ENCODE measurements at places on chromosomes 3 and 15. TPM values are rescaled to one million over a fixed set of nuclear protein-coding genes. Genes with fewer than 3 reads are reported as not detected.

GRCh38 chr3:165196577-165197480 is 645 bp upstream of the SLITRK3 start:
- no peak for DNase-seq

DNA sequence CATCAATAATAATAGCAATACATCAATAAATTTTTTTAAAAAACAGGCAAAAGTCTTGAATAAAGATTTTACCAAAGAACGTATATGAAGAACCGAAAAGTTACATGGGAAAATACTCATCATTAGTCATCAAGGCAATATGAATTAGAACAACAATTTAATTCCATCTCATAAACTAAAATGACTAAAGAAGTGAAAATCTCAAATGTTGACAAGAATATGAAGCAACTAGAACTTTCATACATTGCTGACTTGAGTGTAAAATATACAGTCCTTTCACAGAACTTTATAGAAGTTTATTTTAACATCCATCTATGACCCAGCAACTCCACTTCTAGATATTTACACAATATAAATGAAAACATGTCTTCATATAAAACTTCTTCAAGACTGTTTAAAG is 35.3 kb upstream of the ABHD10 start:
- no peak for DNase-seq

DNA sequence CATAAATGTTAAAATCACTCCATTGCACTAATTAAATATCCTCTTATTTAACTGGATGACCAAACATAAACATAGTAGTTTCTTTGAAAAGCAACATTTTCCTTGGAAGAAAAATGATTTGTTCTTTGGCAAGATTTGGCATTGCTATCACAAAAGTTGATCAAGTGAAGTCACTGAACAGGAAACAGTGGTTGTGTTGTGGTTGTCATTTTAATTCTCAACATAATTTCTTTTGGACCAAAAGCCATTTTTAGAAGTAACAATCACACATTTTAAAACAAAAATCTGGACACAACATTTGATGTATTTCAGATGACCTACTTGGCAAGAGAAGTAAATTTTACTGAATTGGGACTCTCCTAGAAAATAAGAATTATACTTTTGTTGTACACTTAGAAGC is 872.3 kb downstream of the ROBO1 start:
- DNase-seq: no peak

DNA sequence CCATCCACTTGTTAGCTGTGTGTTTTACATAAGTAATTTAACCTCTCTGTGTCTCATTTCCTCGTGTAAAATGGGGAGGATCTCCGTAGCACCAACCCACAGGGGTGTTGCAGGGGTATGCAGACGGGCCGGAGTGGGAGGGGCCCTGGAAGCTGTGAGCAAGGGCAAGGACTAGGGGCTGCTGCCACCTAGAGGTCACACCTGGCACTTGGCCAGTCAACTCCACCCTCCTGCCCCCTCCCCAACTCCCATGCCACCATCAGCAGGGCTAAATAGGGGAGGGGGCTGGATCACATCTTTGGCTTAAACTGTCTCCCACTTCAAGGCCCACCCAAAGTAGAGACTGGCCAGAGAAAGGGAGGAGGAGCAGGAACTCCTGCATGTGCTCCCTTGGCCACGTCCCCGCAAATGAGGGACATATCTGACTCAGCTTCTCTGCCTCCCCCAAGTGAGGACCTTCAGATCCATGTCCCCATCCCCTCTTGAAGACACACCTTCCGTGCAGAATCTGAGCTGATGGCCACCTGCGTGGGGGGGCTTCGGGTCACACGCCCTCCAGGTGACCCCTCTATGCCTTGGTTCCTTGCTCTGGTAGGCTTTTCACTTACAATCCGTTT is 2.6 kb downstream of the CCDC9B start:
- peak; percentile 83 for DNase-seq

DNA sequence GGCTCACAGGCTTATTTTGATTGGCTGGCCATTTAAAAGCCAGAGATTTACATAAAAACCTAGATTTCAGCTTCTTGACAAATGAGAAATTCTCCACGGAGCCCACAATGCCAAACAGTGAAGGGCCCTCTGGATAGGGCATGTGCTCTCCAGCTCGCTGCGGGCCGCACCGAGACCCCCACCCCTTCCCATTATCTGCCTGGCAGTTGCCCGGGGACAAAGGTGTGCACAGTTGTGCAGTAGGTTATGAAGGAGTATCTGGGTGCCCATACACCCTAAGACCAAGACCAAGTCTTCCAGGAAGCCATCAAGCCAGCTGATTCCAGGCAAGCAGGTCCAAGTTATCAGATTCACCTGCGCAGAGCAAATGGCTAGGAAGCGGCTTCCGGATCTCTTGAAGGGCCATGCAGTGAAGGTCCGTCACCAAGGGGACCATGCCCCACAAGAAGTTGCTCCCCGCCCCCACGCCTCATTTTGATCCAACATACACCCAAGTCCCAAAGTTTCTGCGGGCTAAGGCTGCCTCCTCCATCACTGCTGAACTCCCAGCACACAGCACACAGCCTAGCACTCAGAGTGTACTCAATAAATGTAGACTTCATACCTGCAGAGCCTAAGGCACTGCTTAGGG is 1.3 kb downstream of the MRPS25 start:
- no peak for DNase-seq

Gene SETD2
- 68.3 TPM for total RNA-seq

GRCh38 chr3:58041182-58041825 is 33.1 kb downstream of the FLNB start:
- DNase-seq: no peak

- DNase-seq: no peak
Measured at GRCh38 chr3:193948459-193948858, 187.5 kb upstream of the HES1 start.

- DNase-seq: no peak
Measured at GRCh38 chr3:57740027-57740426, 16.1 kb upstream of the SLMAP start.

DNA sequence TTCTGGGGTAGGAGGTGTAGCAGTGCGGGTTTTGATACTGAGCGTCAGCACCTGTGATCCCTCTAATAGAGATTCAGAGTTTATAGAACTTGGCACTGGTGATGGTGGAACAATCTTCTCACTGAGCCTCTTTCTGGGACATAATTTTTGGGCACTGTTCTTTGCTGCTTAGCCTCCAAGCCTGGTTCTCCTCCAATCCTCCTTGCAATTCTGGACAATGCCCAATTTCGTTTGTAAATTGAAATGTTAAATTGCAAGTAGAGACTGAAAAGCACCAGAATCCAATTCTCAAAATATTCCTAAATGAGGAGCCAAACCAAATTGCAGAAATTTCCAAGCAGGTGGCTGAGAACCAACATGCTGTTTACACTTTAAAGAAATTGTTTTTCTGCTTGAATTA is 149.8 kb upstream of the ABI3BP start:
- DNase-seq: no peak

GRCh38 chr15:59407946-59408345 is 30.0 kb upstream of the FAM81A start:
- DNase-seq: no peak

GRCh38 chr15:67124111-67124510 is 58.7 kb downstream of the SMAD3 start:
- DNase-seq: no peak

- no peak for DNase-seq
Measured at GRCh38 chr3:55218577-55218976, 268.5 kb downstream of the WNT5A start.

Gene C15orf61
- 4.9 TPM for total RNA-seq

DNA sequence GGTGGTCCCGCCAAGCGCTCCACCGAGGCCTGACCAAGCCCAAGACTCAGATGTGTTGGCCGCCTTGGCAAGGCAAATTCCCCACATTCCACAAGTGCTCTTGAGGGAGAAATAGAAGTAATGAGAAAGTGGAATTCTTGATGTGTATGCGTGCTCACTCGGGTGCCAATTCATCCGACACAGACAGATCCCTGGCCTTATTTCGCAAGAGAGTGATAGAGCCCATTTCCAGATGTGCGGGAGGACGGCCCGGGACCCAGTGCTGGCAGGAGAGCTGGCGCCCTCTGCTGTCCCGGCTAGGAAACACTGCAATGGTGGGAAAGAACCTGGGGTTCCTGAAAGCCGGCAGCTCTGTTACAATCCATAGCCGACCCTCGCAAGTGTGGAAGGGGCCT is 76.0 kb downstream of the HMG20A start:
- peak; percentile 93 for DNase-seq

DNA sequence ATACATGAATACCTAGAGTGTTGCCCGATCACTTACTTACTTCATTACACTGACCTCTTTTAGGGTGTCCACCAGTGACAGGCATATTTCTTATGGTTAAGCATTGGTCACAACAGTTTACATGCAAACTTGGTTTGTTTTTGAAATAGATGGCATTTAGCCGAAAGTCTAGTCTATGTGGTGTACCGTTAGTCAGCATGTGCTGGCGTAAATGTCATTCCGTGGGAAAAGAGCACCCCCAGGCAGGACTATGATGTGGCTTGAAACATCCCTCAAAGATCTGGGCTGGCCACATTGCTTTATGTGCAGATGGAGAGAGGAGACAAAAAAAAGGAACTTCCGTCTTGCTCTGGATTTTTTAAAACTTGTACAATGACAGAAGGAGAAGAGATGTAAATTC is 357.0 kb upstream of the ICE2 start:
- no peak for DNase-seq

Gene CHRNA7
- 1.5 TPM for total RNA-seq

Gene RLBP1
- total RNA-seq: not detected

- no peak for DNase-seq
Measured at GRCh38 chr15:86776145-86776544, 696.5 kb downstream of the AGBL1 start.

GRCh38 chr3:121491683-121492320 is 54.0 kb downstream of the POLQ start:
- no peak for DNase-seq

Gene GCSAM
- 0.22 TPM for total RNA-seq

Gene CHRM5
- total RNA-seq: 0.18 TPM

Gene USP4
- total RNA-seq: 83.2 TPM

Gene XYLB
- total RNA-seq: 5.3 TPM

Gene SPINK8
- not detected for total RNA-seq

GRCh38 chr3:107999215-107999775 is 91.5 kb downstream of the CD47 start:
- DNase-seq: no peak

Gene AGTR1
- total RNA-seq: 7.2 TPM

DNA sequence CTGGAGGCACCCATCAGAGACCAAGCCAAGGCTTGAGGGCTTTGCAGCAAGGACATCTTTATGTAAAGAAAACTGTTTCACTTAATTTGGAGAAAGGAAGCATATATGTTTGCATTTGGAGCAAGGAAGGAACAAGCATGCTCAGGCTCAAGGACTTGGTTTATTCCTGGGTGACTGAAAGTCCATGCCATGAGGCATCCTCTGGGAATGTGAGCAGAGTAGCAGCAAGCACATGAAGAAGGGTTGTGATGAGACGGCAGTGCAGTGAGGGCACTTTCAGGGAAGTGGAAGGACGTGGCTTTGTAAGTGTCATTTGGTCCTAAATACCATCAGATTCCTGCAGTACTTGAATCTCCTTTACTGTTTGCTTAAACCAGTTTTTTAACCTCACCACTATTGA is 26.8 kb downstream of the POLG start:
- DNase-seq: no peak

DNA sequence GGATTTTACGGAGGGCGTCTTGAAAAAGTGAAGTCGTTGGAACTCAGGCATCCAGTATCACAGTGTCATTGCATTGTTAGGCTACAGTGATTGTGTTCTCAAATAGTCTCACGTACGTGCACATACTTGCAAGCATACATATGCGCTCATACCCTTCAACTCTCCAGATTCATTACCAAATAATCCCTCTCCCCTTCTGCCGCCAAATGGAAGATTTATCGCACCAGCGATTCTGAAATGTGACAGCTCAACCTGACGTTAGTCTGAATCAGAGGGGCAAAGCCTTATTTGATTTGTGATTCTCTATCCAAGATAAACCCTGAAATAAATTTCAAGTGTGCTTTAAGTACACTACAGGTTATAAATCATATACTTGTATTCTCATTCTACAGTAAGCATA is 119.4 kb downstream of the GADL1 start:
- no peak for DNase-seq

- no peak for DNase-seq
Measured at GRCh38 chr3:22587446-22587845, 615.7 kb upstream of the UBE2E2 start.

DNA sequence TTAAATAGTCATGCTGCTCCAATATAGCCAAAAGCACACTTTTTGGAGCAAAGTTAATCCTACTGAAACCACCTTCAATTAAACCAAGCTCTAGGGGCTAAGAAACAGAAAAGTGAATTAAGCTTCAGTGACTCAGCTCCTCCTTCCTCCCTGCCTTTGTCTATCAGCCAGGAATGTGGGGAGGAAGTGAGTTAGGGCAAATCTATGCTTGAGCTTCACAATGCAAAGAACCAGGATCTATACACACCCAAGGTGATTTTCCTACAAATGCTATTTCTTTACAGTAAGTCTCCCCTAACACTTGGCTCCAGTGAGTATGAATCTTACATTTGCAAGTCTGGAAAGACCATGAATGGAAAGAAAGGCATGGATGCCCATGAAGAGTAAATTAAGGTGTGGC is 212.1 kb downstream of the P3H2 start:
- DNase-seq: no peak

Gene OPA1
- 67.7 TPM for total RNA-seq

DNA sequence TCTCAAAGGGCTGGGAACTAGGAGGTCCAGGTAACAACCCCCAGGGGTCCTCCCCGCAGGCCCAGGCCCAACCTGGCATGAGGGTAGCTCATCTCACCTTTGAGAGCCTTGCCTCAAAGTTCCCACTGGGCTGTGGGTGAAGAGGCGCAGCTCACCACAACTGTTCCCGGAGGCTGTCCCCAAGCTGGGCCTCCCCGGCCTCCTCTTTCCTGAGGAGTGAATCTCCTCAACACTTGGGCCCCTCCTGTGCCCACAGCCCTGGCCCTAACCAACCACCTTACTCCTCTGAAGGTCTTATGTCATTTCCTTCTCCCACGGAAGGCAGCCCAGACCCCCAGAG is 27.5 kb upstream of the CORO2B start:
- no peak for DNase-seq

GRCh38 chr15:67547836-67548235 is 5.3 kb downstream of the MAP2K5 start:
- DNase-seq: no peak

Gene C2CD4B
- total RNA-seq: 5.9 TPM

- no peak for DNase-seq
Measured at GRCh38 chr15:34252545-34252944, 27.7 kb downstream of the EMC4 start.

- peak; percentile 83 for DNase-seq
Measured at GRCh38 chr3:59818033-59818918, 768.5 kb upstream of the CFAP20DC start.

- DNase-seq: no peak
Measured at GRCh38 chr3:61194892-61195538, 56.2 kb downstream of the FHIT start.

Gene ACTRT3
- total RNA-seq: 2.3 TPM

All from sciatic nerve (tissue), 2 donors.